ENCODE measurements at places on chromosomes 4 and X.

DNA sequence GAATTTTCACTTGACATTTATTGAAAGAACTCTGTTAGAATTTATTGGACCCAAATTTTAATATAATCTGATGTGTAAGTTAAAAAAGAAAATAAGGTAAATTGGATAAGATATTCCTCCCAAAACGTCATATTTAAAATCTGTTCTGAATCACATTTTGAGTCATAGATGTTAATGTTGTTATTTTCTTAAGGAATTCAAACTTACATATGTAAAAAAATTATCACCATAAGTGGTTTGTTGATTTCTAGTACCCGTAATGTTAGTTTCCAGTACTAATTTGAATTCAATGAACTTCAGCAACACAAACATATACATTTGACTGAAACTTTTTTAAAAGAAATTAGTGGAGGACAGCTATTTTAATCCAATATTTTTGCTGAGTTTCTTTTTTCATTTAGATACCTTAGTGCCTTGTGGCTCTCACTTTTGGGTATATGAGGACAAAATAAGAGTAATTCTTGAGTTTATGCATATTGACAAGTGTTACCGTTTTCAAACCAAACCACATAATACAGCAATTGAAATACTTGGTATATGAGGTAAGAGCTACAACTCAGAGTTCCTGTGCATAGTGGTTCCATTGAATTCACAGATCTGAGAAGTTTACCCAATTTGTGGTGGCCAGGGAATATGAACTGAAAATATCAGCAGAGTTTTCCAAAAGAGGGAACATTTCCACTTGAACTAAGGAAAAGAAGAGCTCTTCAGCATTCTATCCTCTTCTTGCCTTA is 71.8 kb downstream of the C4orf46 start:
- no peak for DNase-seq

GRCh38 chrX:53422861-53423306 is at the start of gene RIBC1:
RIBC1 (plus strand) TSS chrX:53422873; CDS start chrX:53426277, 3,404 bp downstream.
- no peak for DNase-seq

GRCh38 chrX:36721990-36722389 is 286.2 kb upstream of the FAM47C start:
- DNase-seq: no peak

- no peak for DNase-seq
These were observed 1.4 kb downstream of the HGFAC start for GRCh38 chr4:3442959-3443749.

GRCh38 chr4:79948261-79948660 is 124.8 kb downstream of the ANTXR2 start:
- DNase-seq: no peak

- no peak for DNase-seq
These were observed 57.0 kb upstream of the ARSJ start for GRCh38 chr4:114036426-114036825.

GRCh38 chr4:47715716-47716416 is 122.0 kb downstream of the CORIN start:
- no peak for DNase-seq

GRCh38 chr4:43337707-43338106 is 445.2 kb downstream of the GRXCR1 start:
- no peak for DNase-seq
